Type B pancreatic cell (in vitro differentiated cells): ENCODE measurements at places on chromosomes 3 and 15.

- no peak for DNase-seq
Observed at GRCh38 chr3:128210711-128211110, 57.4 kb downstream of the EEFSEC start.

DNA sequence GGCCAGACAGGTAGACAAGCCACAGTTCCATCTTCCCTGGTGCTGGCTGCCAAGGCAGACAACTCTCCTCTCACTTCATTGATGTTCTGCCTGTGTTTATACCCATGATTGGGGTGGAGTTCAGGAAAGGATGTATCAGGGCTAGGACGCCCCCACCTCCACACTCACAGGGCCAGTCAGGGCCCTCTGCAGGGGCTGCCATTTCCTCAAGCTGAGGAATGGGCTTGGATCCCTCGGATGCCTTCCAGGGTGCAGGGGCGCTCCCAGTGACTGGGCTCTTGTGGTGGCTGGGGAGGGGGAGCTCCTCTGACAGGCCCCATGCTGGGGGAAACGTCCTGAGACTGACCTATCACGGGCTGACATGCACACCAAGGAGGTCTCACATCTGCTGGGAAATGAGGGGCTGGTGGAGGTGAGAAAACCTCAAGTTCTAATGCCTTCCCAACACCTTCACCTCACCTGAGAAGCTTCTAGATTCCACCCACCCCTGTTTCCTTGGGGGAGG, 31.4 kb downstream of the SEMA7A start:
- DNase-seq: no peak

DNA sequence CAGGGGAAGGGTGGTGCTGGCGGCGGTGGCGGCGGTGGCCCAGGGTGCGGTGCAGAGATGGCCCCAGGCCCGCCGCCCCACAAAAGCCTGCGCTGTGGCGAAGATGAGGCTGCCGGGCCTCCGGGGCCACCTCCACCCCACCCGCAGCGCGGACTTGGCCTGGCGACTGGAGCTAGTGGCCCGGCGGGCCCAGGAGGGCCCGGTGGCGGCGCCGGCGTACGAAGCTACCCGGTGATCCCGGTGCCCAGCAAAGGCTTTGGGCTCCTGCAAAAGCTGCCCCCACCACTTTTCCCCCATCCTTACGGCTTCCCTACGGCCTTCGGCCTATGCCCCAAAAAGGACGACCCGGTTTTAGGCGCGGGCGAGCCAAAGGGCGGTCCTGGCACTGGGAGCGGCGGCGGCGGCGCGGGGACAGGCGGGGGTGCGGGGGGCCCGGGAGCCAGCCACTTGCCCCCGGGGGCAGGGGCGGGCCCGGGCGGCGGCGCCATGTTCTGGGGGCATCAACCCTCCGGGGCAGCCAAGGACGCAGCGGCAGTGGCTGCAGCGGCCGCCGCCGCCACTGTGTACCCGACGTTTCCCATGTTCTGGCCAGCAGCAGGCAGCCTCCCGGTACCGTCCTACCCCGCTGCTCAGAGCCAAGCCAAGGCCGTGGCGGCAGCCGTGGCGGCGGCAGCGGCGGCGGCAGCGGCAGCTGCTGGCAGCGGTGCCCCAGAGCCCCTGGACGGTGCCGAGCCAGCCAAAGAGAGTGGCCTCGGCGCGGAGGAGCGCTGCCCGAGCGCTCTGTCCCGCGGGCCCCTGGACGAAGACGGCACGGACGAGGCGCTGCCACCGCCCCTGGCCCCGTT, 1.6 kb downstream of the SKOR1 start:
- no peak for DNase-seq

- DNase-seq: no peak
Observed at GRCh38 chr3:85051786-85052185, 93.0 kb downstream of the CADM2 start.

GRCh38 chr3:56962206-56962605, 98.3 kb upstream of the SPATA12 start:
- DNase-seq: no peak

DNA sequence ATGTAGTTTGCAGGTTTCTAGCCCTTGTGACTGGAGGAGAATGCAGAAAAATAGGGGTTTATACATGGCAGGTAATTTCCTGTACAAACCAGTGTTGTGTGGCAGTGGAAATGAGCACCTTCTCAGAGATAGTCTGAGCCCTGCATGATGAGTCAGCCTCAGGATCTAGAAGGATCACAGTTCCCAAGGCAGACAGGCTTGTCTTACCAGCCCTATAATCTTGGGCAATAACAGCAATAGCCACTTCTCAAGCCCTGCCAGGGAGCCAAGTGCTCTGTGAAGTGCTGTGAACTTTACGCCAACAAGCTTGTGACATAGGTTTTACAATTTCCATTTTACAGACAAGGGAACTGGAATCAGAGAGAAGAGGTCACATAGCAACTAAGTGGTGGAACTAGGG, 89.4 kb downstream of the CD47 start:
- DNase-seq: no peak

DNA sequence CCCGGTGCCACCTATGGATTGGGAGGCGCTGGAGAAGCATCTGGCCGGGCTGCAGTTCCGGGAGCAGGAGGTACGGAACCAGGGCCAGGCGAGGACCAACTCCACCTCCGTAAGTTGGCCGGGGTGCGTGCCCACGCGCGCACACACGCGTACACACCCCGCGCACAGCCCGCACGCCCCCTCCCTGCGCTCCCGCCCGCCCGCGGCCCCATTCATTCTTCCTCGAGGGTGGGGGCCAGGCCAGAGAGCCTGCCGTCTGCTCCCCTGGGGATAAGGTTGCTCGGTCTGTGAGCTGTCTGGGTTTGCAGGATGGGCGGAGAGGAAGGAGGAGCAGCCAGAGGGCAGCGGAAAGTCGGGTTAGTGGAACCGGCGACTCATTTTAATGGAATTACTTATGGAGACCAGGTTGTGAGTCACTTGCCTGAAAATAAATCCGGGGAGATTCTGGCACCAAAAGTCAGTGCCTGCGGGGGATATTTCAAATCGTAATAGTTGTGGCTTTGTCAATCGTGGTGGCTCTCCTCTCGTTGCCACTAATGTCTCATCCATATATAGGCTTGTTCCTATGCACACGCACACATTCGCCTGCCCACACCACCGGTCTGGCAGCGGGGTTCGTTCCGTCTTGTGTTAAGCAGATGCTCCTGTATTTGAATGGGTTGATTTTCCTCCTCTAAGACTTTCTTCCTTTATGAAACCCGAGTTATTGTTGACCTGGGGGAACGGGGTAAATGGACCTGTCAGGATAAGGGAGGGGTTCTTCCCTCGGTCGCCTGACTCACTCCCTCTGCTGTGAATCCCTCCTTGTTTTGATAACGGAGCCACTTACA, 223.4 kb upstream of the IL12A start:
- DNase-seq: no peak

DNA sequence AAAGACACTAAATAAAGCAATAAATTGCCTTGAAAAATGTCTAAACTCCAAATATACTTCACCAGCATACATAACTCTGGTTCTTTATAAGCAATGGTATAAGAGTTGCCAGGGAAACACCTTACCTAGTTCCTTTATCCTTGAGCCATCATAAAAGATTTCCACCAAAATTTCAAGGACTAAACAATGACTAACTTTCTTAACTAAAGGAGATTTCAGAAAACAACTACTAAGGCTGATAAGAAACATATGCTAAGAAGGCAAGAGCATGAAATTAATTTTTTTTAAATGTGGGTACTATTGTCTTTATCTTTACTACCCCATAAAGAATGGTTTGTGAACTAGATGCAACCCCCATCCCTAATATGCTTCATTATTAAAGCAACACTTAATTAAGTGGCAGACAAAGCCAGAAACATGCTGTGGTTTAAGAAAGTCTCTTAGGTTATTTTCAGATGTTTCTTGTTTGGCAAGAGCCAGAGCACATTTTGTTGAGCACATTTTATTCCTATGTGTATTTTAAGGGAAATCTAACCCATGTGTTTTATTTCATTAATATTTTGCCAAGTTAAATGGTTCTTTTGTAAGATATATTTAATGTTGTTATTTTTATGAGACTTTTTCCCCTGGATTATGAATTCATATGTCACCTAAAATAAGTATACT, 17.4 kb upstream of the VEPH1 start:
- no peak for DNase-seq

DNA sequence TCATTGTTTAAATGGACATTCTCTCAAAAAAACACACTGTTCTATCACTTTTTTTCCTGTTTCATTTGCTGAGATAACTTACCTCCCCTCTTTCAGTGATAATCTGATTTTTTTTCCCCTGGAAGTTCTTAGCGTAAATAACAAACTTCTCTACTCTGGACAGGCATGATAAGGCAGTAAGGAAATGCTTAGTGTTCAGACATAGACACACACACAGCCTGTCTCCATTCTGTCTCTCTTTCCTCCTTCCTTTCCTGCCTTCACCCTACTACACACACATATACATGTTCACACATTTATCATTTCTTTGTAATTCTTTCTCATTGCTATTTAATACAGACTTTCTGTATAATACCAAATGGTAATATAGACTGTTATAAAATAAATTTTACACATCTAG, 470.8 kb upstream of the ROBO1 start:
- no peak for DNase-seq

DNA sequence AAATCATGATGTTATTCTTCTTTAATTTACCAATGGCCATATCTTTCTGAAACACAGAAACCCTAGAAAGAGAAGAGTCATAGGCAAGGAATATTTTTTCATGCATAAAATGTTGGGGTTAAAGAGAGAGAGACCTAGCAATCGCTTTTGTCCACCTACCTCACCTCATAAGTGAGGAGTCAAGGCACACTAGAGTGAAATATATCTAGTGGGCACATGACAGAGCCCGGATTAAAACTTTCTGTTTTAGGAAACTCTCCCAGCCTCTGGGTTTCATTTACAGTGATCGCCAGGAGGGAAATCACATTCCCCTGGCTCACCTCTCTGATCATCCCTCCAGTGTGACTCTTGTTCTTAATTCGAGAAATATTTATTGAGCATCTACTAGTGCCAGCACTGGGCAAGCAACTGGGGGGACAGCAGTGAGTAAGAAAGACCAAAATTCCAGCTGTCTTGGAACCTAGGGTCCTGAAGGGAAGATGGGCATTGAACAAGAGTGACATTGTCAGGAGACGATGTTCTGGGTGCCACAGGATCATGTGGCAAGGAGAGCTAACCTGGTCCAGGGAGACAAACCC, 1.3 kb downstream of the CAPN3 start:
- DNase-seq: no peak

DNA sequence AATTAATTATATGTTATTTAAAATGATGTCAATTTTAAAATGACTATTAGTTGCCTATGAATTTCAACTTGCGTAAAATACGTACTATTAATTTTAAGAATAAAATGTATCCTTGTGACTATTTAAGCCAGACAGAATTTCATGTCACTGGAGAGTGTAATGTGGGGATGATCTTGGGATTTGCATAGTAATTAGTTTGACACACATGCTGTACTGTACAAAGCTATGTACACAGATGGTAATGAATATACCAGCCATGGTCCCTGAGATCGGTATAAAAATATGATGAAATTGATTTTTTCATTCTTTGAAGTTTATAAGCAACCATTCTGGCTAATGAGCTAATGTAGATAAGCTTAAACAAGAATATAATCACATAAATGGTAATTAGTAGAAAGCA, 134.4 kb upstream of the ROBO1 start:
- no peak for DNase-seq

- DNase-seq: peak; percentile 40
Observed at GRCh38 chr15:31262143-31262530, 64.5 kb upstream of the KLF13 start.

- DNase-seq: no peak
Observed at GRCh38 chr3:52907497-52907896, 10.1 kb upstream of the STIMATE start.

DNA sequence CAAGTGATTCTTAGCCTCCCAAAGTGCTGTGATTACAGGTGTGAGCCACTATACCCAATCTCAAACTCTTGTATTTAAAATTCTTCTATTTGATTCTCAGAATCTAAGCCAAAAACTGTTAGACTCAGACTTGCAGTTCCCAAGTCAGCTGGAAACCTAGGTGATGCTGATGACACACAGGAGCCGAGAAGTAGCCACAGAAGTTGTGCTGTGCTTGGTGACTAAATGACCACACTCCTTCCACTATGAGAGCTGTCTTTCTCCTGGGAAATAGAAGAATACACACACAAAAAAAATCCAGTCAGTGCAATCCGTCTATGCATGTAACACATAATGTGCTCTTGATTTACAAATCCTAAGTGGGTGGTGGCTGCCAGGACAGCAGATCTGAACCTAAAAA, 33.9 kb downstream of the ILDR1 start:
- DNase-seq: no peak

GRCh38 chr15:73700041-73700842, 16.1 kb downstream of the CD276 start:
- DNase-seq: no peak
